ENCODE measurements at places on chromosomes 3 and 15.

GRCh38 chr3:141529717-141530414 lies 43.0 kb downstream of the RASA2 start:
- no peak for DNase-seq

GRCh38 chr15:101504373-101504772 lies 14.9 kb upstream of the PCSK6 start:
- DNase-seq: no peak

DNA sequence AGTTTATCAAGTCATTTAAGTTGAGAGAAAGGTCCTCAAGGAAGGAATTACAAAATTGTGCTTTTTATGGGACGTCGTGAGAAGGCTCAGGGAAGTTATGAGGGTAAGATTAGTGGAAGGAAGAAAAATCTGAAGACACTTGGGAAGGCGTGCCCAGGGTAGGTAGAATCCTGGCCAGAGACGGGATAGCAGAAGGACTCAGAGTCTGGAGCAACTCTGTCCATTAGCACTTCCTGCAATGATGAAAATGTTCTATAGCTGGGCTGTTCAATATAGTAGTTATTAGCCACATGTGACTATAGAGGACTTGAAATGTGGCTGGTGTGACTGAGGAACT lies 271.0 kb upstream of the ZPLD1 start:
- no peak for DNase-seq

- no peak for DNase-seq
Measured at GRCh38 chr3:45443459-45443858, 55.1 kb downstream of the LARS2 start.

DNA sequence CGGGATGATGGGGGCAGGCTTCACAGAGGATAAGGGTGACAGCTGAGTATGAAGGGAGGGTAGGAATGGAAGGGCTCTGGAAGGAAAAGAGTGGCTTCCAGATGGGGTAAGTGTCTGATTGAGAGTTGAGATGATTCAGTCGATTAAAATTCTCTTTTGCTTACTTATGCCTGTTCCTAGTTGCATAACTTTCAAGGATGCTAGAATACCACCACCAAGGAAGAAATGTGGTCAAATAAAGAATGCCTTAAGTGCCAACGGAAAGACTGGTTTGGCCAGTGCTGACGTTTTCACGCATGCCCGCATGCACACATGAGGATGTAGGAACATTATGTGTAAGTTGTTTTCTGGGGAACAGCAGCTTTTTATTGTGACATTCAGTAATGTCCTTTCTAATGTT lies 263.4 kb upstream of the WNT5A start:
- DNase-seq: peak; percentile 91

DNA sequence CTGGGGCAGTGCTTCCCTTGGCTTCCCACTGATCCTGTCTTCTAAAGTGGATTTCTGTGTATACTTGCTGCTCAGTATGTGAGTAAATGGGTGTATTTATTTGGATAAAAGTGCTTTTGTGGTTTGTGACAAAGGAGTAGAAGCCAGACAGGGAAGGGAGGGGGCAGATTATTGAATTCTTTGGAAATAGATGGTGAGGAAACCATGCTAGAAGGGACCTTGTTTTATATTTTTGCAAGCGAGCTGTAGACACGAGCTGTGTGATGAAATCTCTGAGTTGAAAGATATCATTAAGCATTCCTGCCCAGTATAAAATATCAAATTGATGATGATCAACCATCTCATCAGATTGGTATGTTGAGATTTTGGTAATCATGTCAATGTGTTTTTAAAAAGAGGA lies 68.9 kb downstream of the DUT start:
- no peak for DNase-seq

GRCh38 chr3:146124126-146124801 lies 36.7 kb downstream of the PLOD2 start:
- no peak for DNase-seq

DNA sequence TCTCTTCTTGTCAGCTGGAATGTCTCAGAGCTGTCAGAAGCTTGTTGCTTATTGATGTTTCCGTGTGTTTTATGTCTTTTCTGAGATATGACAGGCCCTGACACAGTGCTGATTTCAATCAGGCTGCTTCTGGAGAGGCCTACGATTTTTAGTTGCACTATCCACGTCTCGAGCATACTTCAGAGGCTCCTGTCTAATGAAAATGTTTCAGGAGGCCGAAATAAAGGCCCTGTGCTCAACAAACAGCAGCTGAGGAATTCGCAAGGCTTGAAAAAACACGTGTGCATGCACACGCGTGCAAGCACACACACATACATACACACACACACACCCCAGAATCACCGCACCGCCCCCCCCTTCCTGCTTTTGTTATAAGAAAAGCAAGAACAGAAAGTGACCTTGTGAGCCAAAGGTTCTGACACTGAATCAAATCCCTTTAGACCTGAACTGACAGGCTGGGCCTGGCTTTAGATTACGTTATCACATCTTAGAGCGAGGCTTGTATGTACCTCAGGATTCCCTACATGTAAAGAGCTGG lies 296.6 kb downstream of the NR2F2 start:
- no peak for DNase-seq

DNA sequence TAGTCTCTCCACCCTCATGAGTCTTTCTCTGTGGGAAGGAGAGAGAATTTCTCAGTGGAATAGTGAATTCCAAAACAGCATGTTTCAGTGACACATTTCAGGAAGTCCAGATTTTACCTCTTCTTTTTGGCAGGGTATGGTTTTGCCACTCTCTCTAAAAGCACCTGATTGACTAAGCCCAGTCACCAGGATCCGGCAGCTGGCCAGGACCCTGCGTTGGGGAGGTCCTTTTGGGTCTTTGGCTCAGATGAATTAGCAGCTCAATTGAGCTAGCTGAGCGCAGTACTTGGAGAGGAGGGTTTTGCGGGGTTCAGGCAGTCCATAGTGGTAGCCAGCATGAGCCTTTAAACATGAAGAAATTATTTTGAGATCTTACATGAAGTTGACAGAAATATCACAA lies 548.2 kb downstream of the PDCD6IP start:
- no peak for DNase-seq

GRCh38 chr3:46573701-46574100 lies 7.6 kb upstream of the LRRC2 start:
- DNase-seq: no peak

GRCh38 chr15:56467616-56468015 lies 2.7 kb upstream of the MNS1 start:
- DNase-seq: peak; percentile 65

GRCh38 chr3:165195640-165196576 lies at the start of gene SLITRK3:
Gene SLITRK3 (minus strand): TSS chr3:165196384. CDS start chr3:165190830, 5,554 bp downstream.
- DNase-seq: no peak

All from kidney tubule cell (primary cell).